Upper lobe of right lung (tissue), 1 donor: ENCODE measurements at places on chromosomes 1 and 21.

DNA sequence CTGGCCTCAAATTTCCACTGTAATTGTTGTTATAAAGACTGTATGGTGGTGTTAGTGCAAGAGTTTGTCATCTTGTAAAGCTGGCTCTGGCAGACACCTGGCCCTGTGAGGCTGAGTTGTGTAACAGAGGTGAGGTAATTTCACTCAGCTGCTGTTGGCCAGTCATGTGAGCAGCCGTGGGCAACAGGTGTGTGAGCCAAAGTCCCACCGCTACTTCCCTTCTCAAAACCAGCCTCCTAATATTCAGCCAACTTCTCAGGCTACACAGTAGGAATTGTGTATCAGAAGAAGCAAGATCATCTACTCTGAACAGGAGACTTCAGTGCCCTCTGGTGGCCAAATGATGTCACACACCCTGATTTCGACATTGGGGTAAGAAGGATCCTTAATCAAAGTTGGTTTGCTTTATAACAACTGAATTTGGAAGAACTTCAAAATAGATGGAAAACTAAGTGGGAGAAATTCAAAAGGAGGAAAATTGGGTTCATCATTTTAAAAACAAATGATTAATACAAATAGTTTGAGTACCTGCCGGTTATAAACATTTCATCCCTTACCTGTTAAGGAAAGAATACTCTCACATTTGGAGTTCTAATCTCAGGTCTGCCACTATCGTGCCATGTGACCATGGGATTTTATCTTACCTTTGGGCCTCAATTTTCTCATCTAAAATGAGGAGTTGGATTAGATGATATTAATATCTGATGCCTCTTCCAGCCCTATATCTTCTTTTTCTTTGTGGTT, 2.6 kb upstream of the CREG1 start:
- peak; percentile 75 for DNase-seq

GRCh38 chr1:113567427-113567826, 177.1 kb downstream of the MAGI3 start:
- DNase-seq, result no peak

DNA sequence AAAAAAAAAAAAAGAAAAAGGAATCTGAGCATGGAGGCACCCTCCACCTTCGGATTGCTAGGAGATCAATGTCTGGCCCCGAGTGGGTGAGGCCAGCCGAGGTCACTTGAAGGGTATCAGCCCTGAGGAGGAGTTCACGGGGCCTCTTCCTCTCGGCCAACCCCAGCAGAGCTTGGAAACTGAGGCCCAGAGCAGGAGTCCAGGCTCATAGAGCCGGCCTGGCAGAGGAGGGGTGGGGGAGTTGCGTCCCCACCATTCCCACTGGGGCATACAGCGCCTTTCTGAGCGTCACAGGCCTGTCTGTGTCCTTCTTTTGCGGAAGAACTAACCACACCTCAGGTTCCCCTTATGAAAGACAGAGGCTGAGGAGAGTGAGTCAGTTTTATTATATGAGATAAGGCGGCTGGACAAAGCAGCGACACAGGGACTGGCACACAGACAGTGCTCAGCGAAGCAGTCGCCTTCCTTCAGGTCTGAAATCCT, 17.1 kb upstream of the EPHA2 start:
- DNase-seq, result no peak

- DNase-seq, result no peak
Measured at GRCh38 chr1:172515927-172516326, 17.0 kb upstream of the SUCO start.

GRCh38 chr1:27122652-27123051, 32.3 kb downstream of the SLC9A1 start:
- DNase-seq, result peak; percentile 74

DNA sequence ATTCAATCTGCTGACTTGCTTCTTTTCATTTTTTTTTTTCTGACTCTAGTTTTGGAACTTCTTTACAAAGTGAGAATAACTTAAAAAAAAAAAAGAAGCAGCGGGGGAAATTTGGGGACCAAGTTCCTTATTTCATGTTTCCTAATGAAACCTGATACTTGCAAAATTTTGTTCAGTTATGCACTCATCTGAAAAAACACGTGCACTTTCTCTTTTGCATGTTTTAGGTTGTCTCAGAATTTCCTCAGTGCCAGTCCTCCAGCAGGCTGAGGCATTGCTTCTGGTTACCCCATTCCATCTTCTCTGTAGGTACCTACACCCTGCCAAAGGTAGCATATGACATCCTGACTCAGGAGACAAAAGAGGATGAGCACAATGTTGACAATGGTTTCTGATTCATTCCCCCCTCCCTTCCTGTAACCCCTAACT, 299.7 kb downstream of the GRIK1 start:
- DNase-seq, result no peak

- DNase-seq, result no peak
Measured at GRCh38 chr1:41590331-41590730, 105.8 kb upstream of the EDN2 start.

- DNase-seq, result no peak
Measured at GRCh38 chr1:45328680-45329079, 2.0 kb downstream of the HPDL start.

GRCh38 chr1:5151511-5151910, 497.1 kb downstream of the AJAP1 start:
- no peak for DNase-seq

GRCh38 chr1:193104502-193104906, 710 bp downstream of the GLRX2 start:
- peak; percentile 85 for DNase-seq

DNA sequence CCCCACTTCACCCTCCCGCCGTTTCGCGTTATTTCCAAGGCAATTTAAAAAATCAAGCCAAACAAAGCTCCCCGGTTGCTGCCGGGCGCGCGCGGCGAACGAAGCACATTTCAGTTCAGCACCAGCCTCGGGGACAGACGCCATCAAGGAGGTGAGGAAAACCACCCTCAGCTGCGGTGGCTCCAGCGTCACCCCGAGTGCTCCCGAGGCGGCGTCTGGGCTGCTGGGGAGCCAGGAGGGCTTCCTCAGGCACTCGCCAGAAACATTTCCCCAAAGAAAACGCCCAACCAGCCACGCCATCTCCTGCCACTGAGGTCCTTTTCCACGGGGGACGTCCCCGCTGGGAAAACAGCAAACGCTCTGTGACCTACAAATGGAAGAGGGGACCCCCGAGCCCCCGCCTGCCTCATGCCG, 623 bp downstream of the GNG4 start:
- peak; percentile 82 for DNase-seq

DNA sequence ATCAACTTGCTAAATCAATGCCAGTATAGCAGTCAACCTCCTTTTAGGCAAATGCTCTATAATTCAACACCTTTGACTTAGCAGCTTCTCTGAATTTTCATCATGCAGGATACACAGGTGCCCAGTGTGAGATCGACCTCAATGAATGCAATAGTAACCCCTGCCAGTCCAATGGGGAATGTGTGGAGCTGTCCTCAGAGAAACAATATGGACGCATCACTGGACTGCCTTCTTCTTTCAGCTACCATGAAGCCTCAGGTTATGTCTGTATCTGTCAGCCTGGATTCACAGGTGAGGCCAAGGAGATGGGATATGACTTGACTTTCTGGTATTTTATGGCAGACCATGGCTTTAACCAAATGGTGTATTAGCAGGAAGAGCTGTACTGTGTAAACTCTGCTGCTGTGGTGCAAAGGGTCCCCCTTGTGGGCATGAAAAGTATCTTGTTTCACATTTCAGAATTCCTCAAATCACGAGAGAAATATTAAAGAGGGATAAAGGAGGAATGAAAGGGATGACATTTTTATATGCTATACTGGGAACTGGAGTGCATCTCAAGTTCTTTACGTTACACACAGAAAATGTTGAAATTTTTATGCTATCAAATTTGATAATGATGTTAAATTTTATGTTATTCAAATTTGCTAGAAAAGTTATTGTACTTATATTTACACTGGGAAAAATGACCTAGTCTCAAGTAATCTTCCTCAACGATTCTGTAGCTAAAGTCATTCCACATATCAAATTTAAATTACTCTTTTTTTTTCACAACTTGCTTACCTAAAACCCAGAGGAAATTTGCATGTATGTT, 88.9 kb downstream of the CRB1 start:
- no peak for DNase-seq

DNA sequence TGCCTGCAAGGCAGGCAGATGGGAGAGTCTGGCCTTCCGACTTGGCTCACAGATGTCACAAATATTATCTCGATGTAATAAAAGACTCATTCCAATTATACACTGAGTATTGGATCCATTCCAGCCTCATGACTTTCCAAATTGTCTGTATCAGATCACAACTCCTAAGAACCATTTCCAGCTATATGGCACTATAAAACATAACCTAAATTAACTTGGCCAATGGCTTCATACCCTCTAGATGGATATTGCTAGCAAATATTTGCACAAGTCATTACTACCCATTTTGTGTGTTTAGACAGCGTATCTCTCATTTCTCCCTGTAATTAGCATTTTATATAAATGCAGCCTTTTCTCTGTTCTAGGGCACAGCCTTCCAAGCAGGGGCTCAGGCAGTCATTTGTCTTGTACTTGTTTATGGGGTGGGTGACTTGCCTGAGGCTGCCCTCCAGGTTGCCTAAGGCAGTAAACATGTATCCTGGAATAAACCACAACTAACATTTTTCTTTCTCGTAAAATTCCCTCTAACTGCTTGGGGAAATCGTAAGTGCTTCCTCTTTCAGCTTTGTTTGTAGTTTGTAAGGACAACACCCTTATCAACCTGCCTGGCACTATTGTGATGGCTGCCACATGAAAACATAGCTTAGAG, 70.6 kb upstream of the KCNJ6 start:
- no peak for DNase-seq

- peak; percentile 82 for DNase-seq
Measured at GRCh38 chr21:15063814-15064575, 805 bp downstream of the NRIP1 start.

GRCh38 chr1:97190326-97190725, 468.7 kb downstream of the PTBP2 start:
- DNase-seq, result no peak

- DNase-seq, result no peak
Measured at GRCh38 chr1:40929155-40929554, 50.3 kb upstream of the CTPS1 start.

DNA sequence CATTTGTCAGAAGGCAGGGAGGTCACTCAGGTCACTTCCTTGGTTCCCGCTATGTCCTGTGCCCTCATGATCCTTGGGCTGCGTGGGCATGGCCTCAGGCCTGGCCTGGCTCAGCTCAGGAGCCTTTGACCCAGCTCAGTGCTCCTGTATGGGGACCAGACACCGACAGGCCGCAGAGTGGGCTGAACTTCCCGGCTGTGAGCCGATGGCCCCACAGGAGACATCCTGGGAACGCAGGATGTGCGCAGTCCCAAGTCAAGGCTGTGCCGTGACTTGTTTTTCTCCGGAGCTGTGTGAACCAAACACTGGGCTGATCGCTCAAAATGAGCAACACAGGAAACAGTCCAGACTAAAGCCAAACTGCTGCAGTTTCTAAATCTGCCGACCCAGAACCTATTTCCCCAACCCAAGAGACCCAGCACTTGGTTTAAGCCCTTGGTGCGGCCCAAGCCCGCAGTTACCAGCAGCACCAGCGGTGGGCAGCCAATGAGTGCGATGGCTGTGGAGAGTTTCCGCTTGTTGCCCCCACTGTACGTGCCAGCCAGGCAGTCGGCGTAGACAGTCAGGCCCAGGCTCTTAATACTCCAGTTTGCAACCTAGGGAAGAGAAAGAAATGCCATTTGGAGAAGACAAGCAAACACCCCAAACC, 92.3 kb upstream of the GCLM start:
- no peak for DNase-seq
